ENCODE measurements at places on chromosomes 6 and 20.

DNA sequence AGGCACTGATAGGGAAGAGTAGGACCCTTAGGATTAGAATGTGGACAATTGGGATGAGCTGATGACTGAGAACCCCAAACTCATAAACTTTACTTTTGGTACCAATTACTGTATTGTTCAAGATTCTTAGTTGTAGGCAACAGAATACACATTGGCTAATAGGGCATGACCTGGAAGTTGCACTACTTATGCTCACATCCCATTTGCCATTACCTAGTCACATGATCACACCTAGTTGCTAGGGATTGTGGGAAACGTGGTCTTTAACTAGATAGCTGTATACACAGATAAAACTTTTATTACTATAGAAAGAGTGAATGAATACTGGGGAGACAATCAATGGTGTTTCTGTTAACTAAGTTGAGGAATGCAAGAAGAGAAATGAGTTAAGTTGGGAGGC is 113.4 kb upstream of the AKIRIN2 start:
- no peak for DNase-seq

GRCh38 chr6:20110478-20110877 is 101.8 kb downstream of the MBOAT1 start:
- no peak for DNase-seq

GRCh38 chr20:41347523-41348429 is 7.2 kb downstream of the LPIN3 start:
- DNase-seq: no peak

- DNase-seq: no peak
These were observed 2.2 kb upstream of the BPIFB1 start for GRCh38 chr20:33280775-33281174.

DNA sequence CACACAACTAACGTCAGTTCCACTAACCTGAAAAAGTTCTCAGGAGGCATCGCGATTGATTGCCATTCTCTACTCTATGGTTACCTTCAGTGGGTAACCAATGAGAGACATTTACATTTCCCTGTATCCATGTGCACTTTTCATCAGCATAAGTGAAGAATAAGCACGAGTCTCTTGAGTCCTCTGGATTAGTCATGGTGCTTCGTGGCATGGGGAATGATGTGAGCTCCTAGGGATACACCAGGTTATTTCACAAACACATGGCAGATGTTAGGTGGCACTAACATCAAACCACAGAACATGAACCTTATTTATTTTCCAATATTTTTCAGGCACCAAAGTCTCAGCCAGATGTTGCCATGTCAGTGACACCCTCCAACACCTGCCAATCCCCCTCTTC is 64.0 kb downstream of the FYN start:
- no peak for DNase-seq

DNA sequence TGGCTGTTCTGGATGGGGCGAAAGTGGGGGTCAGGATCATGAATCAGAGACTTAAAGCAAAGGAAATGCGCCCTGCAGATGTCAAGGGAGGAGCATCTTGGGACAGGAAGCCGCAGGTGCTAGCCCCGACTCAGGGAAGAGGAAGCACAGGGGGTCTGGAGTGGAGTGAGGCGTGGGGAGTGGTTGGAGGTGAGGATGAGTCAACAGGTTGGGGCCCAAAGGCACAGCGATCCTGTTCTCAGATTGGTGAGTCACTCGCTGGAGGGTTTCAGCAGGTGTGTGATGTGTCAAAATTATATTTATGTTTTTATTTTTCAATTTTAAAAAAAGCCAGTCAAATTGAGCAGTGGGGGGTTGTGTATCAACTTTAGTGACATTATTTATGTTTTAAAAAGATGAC is 19.0 kb downstream of the PACSIN1 start:
- DNase-seq: no peak

DNA sequence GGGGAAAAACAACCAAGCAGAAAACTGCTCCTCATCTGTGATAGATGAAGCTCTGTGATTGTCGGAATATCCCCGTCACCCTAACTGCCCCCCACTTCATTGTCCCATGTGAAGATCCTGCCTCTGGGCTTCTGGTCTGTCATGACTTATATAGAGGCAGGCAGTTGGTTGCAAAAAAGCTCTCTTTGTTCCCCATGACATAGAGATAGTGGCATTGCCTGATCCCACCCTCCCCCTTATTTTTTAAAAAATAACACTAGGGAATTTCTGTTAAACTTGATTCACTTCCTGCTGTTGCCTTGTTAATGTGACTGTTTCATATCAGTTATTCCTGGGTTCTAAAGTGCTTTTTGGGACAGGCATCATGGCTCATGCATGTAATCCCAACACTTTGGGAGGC is 203.1 kb downstream of the JARID2 start:
- DNase-seq: no peak

Measured in mucosa of descending colon (tissue), 3 donors.